GM04503 (cell line): ENCODE measurements at places on chromosomes 3 and 15.

- no peak for DNase-seq
Observed at GRCh38 chr15:49323207-49323606, 99.8 kb upstream of the FGF7 start.

DNA sequence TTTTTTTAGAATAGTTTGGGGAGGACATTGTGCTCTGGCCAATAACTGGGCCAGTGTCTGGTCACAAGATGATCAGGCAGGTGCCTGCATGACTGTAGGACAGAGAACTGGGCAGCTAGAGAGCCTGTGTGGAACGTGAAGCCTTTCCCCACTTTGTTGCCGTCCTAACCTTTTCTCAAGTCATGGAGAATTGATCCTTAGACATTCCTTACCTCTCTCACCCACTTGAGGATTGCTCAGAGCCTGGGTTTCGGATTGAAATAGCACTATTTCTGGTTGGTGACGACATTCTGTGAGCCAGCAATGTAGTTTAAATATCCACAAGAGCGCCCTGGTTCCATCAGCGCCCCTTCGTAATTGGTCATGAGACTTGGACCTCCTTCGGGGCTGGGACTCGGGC, 138.4 kb downstream of the IGF1R start:
- DNase-seq = no peak

DNA sequence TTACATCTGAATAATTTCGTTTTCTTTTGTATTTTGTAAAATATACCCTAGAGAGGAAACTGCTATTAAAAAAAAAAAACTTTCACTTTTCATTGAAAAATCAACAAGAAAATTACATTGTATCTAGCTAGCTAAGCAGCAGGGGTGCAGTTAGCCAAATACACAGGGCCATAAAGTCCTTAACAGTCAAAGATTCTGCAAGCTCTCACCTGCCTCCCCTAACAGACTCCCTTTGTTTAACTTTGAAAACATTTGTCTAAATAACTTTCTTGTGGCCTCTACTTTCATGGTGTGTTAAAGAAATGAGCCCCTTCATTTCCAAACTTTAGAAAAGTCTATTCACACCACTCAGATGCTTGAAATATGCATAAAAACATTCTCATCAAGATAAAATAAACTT, 23.3 kb downstream of the CBLB start:
- no peak for DNase-seq

DNA sequence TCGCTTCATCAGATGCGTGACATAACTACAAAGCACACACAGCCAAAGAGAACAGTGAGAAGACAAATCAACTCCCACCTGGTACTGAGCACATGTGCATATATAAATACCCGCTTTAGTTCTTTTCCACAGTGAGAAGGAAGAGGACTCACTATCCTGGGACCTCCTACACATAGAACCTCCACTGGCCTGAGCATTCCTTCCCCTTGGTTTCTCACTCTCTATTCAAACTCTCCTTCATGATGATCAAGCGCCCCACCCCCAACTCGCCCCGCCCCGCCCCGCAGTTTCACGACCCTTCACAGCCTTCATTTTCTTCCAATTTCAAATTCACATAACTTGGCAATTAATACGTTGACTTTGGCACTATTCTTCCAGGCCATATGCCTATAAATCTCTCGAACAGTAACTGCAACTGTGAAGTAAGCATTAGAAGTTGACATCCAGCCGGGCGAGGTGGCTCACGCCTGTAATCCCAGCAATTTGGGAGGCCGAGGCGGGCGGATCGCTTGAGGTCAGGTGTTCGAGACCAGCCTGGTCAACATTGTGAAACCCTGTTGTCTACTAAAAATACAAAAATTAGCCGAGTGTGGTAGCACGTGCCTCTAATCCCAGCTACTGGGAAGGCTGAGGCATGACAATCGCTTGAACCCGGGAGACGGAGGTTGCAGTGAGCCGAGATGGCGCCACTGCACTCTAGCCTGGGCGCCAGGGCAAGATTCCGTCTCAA, 1.1 kb downstream of the RPS17 start:
- DNase-seq = no peak

GRCh38 chr15:67690936-67691335, 134.4 kb upstream of the SKOR1 start:
- no peak for DNase-seq

DNA sequence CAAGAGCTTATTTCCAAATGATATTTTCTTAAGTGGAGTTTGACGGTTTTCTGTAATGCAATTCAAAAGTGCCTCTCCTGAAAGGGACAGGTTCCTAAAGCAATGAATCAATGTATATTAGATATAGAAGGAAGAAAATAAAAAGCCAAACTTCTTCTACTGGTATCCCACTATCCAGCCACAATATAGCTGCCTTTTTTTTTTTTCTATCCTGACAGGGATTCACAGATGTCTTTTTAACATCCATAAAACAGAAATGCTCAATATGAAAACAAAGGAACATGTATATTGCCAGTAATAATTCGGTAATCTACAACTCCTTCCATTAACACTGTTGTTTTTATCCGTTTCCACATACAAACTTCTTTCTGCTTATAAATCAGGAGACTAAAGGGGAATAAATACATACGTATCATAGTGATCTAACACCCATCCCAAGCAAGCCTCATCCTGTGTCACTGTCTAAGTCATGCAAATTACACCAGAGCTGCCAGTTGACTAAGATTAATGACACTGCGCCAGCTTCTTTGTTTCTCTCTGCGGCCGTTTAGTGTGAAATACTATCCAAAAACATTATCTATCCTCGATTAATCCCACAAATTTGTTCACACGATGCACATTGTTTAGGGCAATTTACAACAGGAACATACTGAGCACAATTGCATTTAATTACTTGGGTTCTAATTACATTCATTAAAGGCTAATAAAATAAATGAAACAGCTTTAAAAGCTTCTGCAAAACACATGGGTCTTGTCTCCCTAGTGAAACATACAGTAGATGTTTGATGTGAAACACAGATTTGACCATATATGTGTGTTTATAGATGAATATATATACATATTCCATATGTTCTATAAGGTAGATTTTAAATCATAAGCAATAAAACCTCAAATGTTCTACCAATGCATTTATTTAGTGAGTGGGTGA, 51.9 kb upstream of the CDIN1 start:
- no peak for DNase-seq

- no peak for DNase-seq
Observed at GRCh38 chr3:17444865-17445264, 297.6 kb downstream of the TBC1D5 start.

DNA sequence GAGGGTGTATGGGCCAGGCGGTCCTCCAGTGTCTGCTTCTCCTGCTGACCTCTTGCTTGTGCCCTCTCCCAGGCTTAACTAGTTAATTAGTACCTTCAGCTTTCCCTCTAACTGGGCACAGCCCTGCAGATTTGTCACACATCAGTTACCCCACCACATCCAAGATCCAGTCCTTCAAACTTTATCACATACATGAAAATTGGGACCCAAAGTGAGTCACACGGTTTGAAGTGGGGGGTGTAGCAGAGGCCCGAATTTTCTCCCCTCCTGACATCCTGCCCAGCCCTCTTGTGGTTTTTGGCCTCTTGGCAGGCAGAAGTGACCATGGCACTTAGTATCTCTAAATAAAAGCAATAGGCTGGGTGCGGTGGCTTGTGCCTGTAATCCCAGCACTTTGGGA, 3.9 kb downstream of the MAPKAPK3 start:
- no peak for DNase-seq

- no peak for DNase-seq
Observed at GRCh38 chr3:184282941-184283340, 7.1 kb downstream of the ECE2 start.

GRCh38 chr3:124999317-124999716, 56.5 kb downstream of the HEG1 start:
- DNase-seq = no peak

- no peak for DNase-seq
Observed at GRCh38 chr3:14222457-14222856, 43.8 kb downstream of the LSM3 start.

GRCh38 chr15:66298803-66299251, 5.5 kb downstream of the DIS3L start:
- no peak for DNase-seq

DNA sequence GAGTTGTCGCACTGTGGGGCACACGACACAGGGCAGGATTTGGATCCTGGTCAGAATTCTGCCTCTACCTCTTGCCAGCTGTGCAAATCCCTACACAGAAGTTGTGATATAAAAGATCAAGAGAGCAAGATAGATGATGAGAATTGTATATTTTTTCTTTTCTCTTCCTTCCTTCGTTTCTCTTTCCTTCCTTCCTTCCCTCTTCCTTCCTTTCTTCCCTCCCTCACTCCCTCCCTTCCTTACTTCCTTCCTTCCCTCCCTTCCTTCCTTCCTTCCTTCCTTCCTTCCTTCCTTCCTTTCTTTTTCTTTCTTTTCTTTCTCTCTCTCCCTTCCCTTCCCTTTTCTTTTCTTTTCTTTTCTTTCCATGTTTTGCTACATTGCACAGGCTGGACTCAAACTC, 12.0 kb upstream of the AHSG start:
- DNase-seq = no peak

DNA sequence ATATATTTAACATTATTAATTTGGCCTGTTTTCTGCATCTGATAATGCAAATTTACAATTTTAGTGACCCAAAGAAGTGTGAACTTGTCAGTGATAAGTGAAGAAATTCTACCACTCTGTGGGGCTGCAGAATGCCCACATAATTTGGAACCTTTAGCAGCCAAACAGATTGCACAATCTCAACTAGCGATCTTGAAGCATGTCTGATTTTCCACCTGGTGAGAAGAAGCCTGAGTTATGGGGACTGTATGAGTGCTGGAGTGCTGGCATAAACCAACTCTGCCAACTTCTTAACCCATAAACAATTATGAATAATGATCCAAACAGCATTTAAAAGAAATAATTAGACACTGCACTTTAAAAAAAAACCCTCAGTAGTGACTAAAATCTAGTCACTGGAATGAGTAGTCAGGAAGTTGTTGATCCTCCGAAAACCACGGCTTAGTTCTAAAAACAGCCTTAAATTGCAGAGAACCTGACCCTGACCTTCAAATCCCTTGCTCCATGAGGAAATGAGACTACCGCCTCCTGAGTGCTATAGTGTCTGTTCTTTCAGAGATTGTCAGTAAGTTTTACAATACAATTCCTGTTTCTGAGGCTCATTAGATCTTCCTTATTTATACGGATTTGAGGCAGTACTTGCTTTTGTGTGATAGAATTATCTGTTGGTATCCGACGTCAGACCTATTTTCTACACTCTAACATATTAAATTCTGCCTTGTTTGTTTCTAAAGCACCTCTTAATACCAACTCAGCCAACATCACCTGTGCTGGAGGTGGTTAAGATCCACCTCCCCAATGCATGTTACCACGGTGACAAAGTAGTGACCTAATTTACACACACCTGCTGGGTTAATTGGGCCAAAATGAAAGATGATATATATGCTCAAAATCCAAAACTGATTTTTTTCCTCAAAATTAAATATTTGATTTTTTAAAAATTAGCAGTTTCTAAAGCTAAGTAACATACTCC, 267.7 kb downstream of the ZBTB20 start:
- no peak for DNase-seq

GRCh38 chr15:58441376-58442070, 9.7 kb downstream of the LIPC start:
- DNase-seq = no peak

GRCh38 chr15:81419332-81419943, 45.4 kb upstream of the TMC3 start:
- DNase-seq = no peak

DNA sequence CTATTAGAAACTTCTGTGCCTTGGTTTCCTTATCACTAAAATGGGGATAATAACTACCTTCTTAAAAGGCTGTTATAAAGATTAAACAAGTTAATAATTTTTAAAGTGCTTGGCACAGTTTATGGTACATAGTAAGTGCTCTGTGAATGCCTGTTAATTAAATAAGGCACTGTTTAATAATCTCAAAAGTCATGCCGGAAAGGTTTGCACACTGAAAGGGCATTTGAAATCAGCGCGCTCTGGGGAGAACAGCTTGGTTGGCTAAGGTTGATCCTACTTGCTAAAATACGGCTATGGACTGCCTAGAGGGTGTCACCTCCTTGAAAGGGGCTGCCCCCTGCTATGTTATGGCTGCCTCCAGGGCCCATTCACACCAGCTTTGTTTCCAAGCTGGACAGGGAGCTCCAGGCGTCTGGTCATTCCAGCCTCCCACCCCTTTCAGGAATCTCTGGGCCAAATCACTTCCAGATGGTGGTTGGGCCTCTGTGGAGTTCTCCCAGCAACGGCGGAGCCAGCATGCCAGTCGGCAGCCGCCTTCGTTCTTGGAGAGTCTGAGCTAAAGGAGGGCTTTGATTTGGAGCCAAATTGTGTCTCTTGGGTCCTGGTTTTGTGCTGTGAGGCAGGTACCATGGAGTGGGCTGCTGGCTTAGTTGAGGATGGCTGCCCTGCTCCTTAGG, 5.9 kb downstream of the FLNB start:
- DNase-seq = peak; percentile 95

GRCh38 chr3:108158251-108158650, 64.0 kb downstream of the IFT57 start:
- DNase-seq = no peak

GRCh38 chr15:45943240-45943639, 308.4 kb downstream of the SQOR start:
- DNase-seq = no peak

DNA sequence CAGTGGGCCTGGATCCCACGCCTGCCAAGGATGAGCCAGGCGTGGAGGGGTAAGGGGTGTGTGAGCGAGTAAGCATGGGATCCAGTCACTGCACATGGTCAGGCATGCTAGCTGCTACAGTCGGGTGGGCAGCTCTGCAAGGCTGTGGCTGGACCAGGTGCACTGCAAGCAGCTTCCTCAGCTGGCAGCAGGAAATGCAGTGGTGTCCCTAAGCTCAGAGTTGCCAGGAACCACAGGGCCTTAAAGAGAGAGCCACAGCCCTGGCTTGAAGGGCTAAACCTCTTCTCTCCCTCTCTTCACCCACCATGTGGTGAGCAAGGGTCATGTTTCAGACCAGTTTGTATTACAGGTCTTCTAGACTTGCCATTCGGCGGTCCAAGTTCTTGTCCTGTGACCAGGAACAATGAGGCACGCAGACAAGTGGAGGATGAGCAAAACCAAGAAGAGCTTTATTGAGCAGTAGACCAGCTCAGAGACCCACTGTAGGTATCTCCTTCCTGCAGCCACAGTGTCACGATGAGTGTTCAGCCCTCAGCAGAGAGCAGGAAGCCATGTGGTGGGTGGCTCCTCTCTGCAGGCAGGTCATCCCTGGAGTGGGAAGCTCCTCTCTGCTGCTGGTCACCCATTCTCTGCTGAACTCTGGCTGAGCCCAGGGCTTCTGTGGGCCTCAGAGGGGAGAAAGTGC, 511.9 kb downstream of the PYDC2 start:
- DNase-seq = no peak

GRCh38 chr15:88716543-88717381, 77.9 kb downstream of the ISG20 start:
- DNase-seq = no peak

- no peak for DNase-seq
Observed at GRCh38 chr3:3086239-3086638, 23.9 kb downstream of the IL5RA start.

GRCh38 chr3:37887824-37888223, 26.1 kb downstream of the CTDSPL start:
- DNase-seq = no peak

DNA sequence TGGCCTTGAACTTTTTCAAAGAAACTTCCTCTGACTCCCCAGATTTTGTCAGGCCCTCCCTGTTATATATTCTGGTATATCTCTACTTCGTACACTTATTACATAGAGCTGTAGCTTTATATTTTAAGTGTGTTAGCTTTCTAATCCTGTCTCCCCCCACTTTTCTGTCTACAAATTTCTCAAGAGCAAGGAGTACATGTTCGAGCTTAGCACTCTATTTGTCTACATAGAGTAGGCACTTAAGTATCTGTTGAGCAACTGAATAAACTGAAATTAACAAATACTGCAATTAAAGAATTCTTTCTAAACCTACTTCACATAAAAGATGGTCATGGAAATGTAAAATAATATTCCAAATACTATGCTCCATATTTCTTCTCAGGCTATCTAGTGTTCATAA, 39.4 kb downstream of the UACA start:
- no peak for DNase-seq
